ENCODE measurements at places on chromosomes 5 and 9.

GRCh38 chr5:111070272-111071134, 1.0 kb upstream of the TSLP start:
- no peak for DNase-seq

DNA sequence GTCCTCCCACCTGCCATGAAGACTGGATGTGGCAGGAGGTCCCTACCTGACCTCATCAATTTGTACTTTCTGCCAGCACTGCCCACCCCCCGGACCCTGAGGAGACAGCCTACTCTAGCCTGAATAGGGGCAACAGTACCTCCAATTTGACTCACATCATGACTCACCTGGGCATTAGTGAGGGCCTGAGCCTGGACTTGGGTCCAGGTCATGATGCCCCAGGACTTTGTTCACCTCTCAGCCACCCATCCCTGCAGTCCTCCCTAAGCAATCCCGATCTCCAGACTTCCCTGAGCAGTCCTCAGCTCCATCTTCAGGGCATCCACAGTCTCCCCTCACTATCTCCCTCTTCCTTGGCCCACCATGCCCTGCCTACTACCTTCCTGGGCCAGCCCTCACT, 28.1 kb downstream of the KIF2A start:
- DNase-seq, result no peak

GRCh38 chr9:36800455-36800854, 227.8 kb downstream of the MELK start:
- DNase-seq, result no peak

- DNase-seq, result no peak
These were observed 55.4 kb downstream of the COL27A1 start for GRCh38 chr9:114210691-114211276.

DNA sequence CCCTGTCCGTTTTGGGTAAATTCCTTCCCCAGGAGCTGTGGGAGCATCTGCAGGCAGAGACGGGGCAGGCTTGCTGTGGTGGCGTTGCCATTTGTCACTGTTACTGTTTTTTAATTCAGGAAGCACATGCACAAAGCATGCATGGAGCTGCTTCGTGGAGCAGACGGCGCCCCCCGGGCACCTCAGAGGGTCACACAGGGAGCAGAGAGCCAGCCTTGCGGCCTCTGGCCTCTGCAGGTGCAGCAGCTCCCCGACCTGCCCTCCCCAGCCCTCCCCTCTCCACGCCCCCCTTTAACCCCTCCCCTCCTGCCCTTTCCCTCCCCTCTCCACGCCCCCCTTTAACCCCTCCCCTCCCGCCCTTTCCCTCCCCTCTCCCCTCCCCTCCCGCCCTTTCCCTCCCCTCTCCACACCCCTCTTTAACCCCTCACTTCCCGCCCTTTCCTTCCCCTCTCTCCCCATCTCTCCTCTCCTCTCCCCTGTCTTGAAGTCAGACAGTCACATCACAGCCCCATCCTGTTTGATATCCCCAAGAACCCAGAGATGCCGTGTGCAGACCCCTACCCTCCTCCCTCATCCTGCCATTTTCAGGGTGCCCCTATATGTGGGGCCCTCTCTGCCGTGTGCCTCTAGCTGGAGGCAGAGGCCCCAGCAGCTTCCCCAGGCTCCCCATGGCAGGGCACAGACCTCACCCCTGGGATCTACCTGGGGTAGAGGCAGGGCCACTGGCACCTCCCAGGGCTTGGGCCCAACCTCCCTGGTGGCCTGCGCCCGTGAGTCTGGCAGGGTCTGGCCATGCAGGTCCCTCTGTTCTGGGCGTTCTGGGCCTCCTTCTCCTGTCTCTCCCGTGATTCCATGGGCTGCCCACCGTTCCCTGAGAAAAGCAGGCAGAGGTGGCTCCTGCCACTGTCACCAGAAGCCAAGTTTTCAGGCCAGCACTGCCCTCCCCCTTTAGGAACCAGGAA, 29.6 kb upstream of the UBAC1 start:
- DNase-seq, result no peak

DNA sequence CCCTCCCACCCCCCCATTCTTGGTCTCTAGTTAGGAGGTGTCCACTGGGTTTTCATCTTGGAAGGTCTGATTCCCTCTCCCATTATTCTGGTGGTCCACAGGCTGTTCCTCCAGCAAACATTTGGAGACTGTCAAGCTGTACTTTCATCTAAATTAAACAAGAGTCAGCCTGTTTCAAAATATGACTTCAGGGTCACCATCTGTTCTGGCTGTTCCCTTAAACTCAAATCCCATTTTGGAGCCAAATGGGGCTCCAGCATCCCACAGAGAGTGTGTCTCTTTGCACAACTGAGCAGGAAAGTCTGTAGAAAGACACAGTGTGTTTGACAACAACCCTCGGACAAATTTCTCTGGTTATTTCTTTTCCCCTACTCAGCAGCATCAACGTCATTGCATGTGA, 20.5 kb downstream of the COL15A1 start:
- no peak for DNase-seq

DNA sequence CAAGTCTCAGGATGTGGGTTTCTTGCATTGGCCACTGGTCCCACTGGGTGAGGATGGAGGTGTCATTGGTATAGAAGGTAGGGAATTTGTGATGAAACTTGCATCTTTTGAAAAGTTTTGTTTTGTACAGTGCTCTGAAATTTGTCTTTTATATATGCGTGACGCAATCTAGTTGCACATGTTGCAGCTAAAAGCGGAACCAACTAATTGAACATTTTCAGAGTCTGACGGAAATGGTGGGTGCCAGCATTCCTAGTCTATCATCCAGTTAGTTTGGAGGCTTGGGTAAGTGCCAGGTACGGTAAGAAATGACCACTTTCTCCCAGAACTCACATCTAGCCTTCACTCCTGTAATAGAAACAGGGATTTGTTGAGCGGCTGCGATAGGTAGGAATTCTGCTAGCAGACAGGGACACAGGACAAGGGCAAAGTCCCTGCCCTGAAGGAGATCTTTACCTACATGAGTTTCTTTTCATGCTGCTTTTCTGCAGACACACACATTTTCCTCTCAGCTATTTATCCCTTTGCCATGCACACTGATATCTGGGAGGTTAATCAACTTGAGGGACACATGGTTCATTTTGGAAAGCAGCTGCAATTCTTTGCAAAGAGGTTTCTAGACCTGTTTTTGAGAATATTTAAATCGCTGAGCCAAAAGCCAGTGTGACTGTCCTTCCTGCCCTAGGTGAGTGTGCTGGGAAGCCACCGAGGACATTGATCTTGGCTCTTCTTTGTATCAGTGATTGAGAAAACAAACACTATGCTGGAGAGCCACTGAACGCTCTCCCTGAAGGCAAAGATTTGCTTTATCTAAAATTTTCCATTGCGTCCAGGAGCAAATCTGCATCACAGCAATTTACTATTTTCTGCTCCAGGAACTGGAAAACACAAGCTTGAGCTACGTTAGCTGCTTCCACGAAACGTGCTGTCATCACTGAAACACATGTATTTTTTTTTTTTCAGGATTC, 89.7 kb downstream of the DAP start:
- DNase-seq, result no peak

- no peak for DNase-seq
These were observed 97.7 kb upstream of the IER5L start for GRCh38 chr9:129275626-129276247.

- no peak for DNase-seq
These were observed 48.1 kb upstream of the FCN1 start for GRCh38 chr9:134965851-134966250.

DNA sequence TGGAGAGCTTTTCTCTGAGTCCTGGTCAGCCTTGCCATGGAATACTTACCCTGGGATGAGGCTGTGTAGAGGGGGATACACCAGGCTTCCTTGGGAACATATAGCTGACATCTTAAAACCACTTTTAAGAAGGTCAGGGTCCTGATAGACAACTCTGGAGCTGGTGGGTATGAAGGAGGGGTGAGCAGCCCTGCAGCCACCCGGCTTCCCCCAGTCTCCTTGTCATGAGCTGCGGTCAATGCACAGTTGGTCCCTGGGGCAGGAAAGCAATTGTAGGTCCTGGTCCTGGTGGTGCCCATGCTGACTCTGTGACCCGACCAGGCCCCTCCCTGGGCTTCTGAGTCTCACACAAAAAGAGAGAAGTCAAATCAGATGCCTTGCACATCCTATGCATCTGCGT, 63.6 kb downstream of the MRPL36 start:
- no peak for DNase-seq

DNA sequence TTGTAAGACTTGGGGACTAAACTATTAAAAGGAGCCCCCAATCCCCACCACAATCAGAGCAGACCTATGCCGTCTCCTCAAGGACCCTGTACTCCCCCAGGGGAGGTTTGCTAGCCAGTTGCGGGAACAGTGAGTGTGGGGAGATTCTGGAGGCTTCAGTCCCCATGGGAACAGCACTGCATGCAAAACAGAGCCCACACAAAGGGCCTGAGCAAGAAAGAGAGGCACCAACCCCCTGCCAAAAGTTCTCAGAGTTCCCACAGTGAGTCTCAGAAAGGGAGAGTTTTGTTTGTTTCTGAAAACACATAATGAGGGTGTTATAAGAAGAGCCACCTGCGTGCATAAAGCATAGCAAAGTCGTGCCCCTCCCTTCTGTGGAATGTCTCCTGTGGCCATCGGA, 56.6 kb downstream of the CFAP90 start:
- no peak for DNase-seq

DNA sequence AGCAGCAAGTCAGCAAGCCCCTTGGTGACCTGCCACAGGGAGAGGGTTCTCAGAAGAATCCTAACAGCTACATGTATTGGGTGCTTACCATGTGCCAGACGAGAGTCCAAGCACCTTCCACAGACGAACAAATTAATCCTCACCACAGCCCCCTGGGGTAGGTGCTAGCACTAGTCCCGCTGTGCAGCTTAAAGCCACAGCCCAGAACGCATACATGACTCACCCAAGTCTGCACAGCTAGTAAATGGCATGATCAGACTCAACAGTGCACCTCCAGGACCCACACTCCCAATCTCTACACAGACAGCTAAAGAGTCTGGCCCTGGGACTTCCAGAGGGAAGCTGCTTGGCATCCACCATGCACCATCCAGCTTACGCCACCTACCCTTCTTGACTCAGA, 111.5 kb downstream of the PAX5 start:
- DNase-seq, result no peak

DNA sequence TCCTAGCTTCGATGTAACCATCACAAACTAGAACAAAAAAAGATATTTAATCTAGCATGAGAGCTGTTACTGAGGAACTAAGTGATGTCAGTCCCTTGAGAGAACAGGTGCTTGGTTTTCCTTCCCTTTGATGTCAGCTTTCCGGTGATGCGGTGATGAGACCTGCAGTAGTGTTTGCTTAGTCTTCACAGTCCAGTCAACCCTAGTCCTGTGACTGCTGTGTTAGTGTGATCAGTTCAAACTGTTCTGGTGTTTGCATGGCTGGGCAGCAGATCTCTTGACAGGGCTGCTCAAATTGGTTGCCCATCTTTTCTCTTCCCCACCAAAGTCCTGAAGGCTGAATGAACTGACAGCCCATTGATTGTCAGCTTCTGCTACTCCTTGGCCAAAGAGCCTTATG, 608.6 kb upstream of the DAB2 start:
- no peak for DNase-seq

DNA sequence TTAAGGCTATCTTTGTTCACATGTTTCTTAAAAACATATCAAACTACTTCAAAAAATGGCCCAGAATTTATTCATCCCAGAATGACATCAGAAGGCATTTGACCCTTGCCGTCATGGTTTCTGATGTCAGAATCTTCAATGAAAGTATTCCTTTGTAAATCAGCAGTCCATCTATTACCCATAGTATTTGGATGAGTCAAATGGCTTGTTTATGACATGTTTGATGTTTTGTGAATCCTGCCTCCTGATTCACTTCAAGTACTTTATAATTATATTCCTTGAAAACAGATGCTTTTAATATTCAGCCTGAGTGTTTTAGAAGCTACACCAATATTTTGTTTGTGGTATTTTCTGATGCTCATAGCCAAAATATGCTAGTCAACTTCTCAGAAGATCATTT, 200.8 kb upstream of the MEF2C start:
- peak; percentile 94 for DNase-seq

GRCh38 chr5:111933086-111933485, 176.1 kb upstream of the NREP start:
- no peak for DNase-seq

- no peak for DNase-seq
These were observed 185.5 kb downstream of the SMC2 start for GRCh38 chr9:104279535-104280177.

- DNase-seq, result no peak
These were observed 53.7 kb upstream of the PIP5K1B start for GRCh38 chr9:68651280-68651893.

DNA sequence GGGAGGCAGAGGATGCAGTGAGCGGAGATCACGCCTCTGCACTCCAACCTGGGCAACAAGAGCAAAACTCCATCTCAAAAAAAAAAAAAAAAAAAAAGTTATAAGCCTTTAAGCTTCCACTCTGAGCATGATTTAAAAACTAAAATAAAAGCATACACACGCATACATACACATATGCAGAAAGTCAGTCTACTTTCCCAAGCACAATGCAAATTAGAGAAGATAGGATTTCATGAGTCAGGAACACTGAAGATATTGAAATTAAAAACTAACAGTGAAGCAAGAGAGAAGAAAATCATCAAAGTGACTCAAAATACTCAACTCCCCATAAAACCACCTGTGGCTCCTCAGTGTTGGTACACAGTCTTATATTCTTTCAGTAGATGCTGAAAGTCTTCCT, 1009.5 kb upstream of the WWC1 start:
- no peak for DNase-seq

DNA sequence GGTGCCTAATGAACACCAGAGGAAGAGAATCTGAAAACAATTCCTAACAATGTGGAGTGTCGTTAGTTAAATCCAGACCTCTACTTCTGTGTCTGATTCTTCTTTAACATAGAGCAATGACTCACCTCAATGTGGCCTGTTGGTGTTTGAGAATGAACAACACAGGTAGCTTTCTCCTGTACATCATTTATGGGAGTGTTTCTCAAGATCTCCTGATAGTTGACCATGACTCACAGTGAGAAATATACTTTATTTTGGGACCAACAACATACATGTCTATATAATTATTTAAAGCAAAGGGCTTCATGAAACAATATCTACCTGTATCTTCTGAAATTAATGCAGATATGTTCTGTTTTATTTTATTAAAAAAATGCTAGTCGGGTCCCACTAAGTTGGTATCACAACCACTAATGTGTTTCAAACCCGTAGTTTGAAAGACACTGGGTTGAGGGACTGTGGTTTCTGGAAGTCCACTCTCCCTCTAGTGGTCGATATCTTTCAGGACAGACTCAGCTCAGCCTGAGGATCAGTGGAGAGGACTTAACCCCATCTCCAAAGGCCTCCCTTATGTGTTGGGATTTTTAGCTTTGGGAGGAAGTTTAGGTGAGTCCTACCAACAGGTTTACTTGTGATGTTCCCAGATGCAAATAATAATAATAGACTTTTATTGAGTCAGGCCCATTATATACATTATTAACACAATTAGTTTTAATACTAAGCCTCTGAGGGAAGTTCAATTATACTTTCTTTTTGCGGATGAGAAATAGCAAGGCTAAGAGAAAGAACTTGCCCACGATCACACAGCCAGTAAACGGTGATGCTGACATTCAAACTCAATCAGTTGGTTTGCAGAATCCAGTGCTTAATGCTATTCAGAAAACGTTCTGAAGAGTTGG, 70.0 kb upstream of the KLF9 start:
- no peak for DNase-seq
